ENCODE measurements at places on chromosomes 5 and 9. TPM values are rescaled to one million over a fixed set of nuclear protein-coding genes. Genes with fewer than 3 reads are reported as not detected.
A peak's percentile ranks its signal among the peaks of the same experiment; 100 is the strongest.

The CDKN2B-AS1 gene
- 0.42 TPM for total RNA-seq

The MYMK gene
- not detected for total RNA-seq

The PITX1 gene
- 0.78 TPM for total RNA-seq

- no peaks in the 10 kb centered on the region for H3K4me1 ChIP-seq
- peak; percentile 88 for DNase-seq
- no peak overlapping the region for H3K4me3 ChIP-seq
- no peaks in the 10 kb centered on the region for H3K36me3 ChIP-seq
Measured at GRCh38 chr9:133532937-133533668, 1.4 kb upstream of the ADAMTSL2 start.

DNA sequence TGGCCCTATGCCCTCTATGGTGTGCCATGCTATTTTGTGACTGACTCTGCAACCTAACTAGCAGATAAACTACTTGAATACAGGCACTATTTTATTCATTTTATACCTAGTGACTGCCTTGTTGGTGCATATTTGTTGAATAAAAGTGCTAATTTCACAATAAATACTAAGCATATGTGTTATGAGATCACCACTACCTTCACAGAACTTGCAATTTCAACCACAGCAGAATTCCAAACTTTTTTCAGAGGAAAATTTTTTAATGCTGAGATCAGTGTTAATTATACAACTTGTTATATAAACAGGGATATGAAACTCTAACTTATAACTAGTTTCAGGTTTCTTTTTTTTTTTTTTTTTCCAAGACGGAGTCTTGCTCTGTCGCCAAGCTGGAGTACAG, 94.8 kb downstream of the NR3C1 start:
- H3K27ac ChIP-seq = no peak overlapping the region
- peaks cover 85% of the 10 kb centered on the region for H3K36me3 ChIP-seq
- no peak overlapping the region for H3K4me3 ChIP-seq
- no peaks in the 10 kb centered on the region for H3K27me3 ChIP-seq

DNA sequence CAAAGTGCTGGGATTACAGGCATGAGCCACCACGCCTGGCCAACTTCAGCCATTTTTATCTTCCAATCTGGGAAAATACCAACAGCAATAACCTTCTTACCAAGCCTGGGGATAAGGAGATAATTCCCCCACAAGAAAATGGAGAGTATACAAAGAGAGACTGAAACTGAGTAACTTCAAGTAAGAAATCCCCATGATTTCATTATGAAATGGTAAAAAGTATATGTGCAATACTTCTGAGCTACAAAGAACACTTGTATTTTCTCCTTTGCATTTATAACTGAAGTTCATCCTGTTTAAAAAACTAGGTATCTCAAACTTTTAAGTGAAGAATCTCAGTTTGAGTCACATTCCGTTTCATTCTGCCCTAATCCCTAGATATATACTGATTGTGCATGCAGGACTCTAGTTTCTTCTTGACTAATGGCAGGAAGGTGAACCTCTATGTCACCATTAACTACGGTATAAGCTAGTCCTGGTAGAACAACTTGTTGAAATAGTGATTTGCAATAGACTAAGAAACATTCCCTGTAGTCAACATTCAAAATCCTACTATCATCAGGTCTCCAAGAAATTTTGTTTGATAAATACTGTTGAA, 2071.4 kb downstream of the MAT2B start:
- H3K36me3 ChIP-seq = no peaks in the 10 kb centered on the region
- no peaks in the 10 kb centered on the region for H3K27me3 ChIP-seq
- H3K27ac ChIP-seq = no peak overlapping the region
- no peaks in the 10 kb centered on the region for H3K4me1 ChIP-seq

- no peak for DNase-seq
- no peaks in the 10 kb centered on the region for H3K27me3 ChIP-seq
- peaks cover 4% of the 10 kb centered on the region for H3K4me1 ChIP-seq
Measured at GRCh38 chr9:131885144-131885609, 145.3 kb upstream of the RAPGEF1 start.

GRCh38 chr5:23064710-23065109, 211.6 kb upstream of the CDH12 start:
- no peak overlapping the region for H3K4me3 ChIP-seq
- no peaks in the 10 kb centered on the region for H3K36me3 ChIP-seq
- no peaks in the 10 kb centered on the region for H3K27me3 ChIP-seq
- no peaks in the 10 kb centered on the region for H3K4me1 ChIP-seq
- no peak for DNase-seq

DNA sequence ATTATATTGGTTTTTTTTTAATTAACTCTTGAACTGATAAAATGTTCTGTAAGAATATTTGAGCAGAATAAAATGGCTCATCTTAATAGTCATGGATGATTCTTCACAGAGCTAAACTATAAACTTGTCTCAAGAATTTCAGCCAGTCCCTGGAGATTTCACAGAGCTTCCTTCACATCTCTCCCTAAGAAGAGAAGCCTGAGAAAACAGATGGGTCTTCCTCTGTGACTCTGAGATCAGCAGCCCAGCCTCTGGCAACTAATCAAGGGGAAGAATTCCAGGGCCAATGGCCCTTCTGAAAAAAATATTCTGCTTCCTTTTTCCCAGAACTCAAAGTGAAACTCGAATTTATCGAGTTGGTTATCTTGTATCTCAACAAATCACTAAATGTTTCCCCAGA, 122.2 kb upstream of the ITGA1 start:
- H3K27ac ChIP-seq = no peak overlapping the region
- DNase-seq = no peak
- H3K4me1 ChIP-seq = peaks cover 4% of the 10 kb centered on the region
- no peak overlapping the region for H3K4me3 ChIP-seq

- DNase-seq = no peak
- no peaks in the 10 kb centered on the region for H3K4me1 ChIP-seq
- no peaks in the 10 kb centered on the region for H3K36me3 ChIP-seq
- H3K27me3 ChIP-seq = no peaks in the 10 kb centered on the region
- no peak overlapping the region for H3K4me3 ChIP-seq
Measured at GRCh38 chr5:98461485-98461884, 312.0 kb upstream of the RGMB start.

DNA sequence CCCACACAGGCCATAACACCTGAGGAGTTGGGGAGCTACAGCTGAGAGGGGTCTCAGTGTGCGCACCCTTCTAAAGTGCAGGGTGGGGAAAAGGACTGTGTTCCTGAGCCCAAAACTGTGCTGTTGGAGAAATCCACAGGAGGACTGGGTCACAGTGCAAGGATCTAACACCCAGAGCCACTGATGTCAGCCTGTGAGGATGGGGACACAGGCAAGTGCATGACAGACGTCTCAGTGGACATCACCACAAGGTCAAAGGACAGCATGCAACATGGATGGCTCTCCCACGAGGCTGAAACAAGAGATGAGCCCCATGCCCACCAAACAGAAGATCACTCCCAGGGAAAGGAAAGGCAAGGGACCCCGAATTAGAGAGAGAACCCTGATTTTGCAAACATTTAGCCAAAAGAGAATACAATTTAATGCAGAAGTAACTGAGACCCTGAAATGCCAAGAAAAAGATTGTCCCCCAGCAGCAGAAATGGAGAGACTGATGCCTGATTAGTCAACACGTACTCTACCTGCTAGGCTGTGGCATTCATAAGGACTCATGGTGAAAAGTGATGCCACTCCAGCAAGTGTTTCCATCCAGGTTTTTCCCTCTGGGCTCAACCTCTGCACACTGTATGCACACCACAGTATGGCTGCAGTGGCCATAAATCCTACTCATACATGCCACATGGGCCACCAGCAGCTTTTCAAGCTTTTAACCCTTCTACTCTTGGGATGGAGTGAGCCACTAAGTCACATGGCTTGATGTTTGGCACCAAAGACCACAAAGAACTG, 14.2 kb downstream of the KLF9 start:
- H3K27me3 ChIP-seq = no peaks in the 10 kb centered on the region
- H3K27ac ChIP-seq = peak overlapping the region; percentile 34
- peaks cover 5% of the 10 kb centered on the region for H3K36me3 ChIP-seq
- no peak overlapping the region for H3K4me3 ChIP-seq
- peaks cover 44% of the 10 kb centered on the region for H3K4me1 ChIP-seq
- DNase-seq = no peak

- peaks cover 38% of the 10 kb centered on the region for H3K36me3 ChIP-seq
- no peaks in the 10 kb centered on the region for H3K27me3 ChIP-seq
- H3K4me3 ChIP-seq = no peak overlapping the region
Measured at GRCh38 chr9:132896906-132897305, 18.2 kb downstream of the SPACA9 start.

- no peak for DNase-seq
- H3K4me3 ChIP-seq = no peak overlapping the region
- H3K36me3 ChIP-seq = no peaks in the 10 kb centered on the region
- H3K4me1 ChIP-seq = no peaks in the 10 kb centered on the region
- H3K27me3 ChIP-seq = peaks cover 2% of the 10 kb centered on the region
- H3K27ac ChIP-seq = no peak overlapping the region
Measured at GRCh38 chr5:175222621-175223020, 221.4 kb downstream of the DRD1 start.

GRCh38 chr9:135774794-135775525, 73.0 kb downstream of the KCNT1 start:
- no peak overlapping the region for H3K4me3 ChIP-seq
- no peaks in the 10 kb centered on the region for H3K4me1 ChIP-seq
- H3K36me3 ChIP-seq = no peaks in the 10 kb centered on the region
- H3K27ac ChIP-seq = no peak overlapping the region

GRCh38 chr5:181224390-181225229, 1.5 kb downstream of the TRIM41 start:
- DNase-seq = peak; percentile 80
- peak overlapping the region; percentile 99 for H3K27ac ChIP-seq
- H3K4me3 ChIP-seq = peak overlapping the region; percentile 98
- peaks cover 23% of the 10 kb centered on the region for H3K36me3 ChIP-seq
- H3K27me3 ChIP-seq = peaks cover 5% of the 10 kb centered on the region

Measured in activated CD4-positive, alpha-beta T cell treated with anti-CD3 and anti-CD28 coated beads, Interleukin-2, amount 10 ng/mL, durations not matched to agents 24 days and 14 days (primary cell).